ENCODE measurements at places on chromosomes 4 and X. TPM values are rescaled to one million over a fixed set of nuclear protein-coding genes. Genes with fewer than 3 reads are reported as not detected.

DNA sequence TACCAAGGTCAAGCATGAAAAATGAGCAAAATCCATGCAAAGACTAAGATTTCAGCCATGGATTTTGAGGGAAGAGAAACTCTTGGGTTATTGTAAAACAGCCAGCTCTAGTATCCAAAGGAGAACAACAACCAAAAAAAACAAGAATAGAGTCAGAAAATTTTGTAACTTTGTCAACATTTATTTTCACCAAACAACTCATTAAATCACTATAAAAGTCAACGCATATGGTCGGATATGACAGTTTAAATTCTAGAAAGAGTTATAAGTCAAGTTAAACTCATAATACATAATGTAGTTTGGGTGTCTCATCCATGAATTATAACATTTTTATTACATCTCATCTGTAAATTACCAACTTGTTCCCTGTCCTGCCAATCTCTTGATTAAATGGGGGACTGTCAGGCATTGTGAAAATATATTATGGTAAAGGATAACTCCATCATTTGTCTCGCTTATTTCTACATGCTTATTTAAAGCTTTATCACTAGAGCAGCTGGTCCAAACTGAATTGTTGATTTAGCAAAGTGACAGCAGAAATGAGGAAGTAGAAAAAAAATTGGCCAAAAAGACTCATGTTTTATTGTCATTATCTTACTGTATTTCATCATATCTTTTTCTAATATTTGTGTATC is 224.8 kb upstream of the NOCT start:
- no peak for DNase-seq

GRCh38 chr4:679104-679481 is 4.8 kb downstream of the MYL5 start:
- DNase-seq: no peak

The DCAF12L1 gene
- polyA plus RNA-seq: 5.0 TPM

The GPC3 gene
- polyA plus RNA-seq: 1,396 TPM

The TEX11 gene
- 0.15 TPM for polyA plus RNA-seq

GRCh38 chr4:189940178-189941004 is at the start of gene FRG1:
TSS of gene FRG1 (plus strand) at chr4:189940872. CDS start at chr4:189941010, 138 bp downstream.
- DNase-seq: peak; percentile 90

The DGKK gene
- polyA plus RNA-seq: 10.9 TPM

- DNase-seq: no peak
Observed at GRCh38 chr4:159980826-159981468, 878.1 kb downstream of the RAPGEF2 start.

The ANXA3 gene
- 44.5 TPM for polyA plus RNA-seq

- DNase-seq: no peak
Observed at GRCh38 chrX:50475208-50475607, 4.6 kb upstream of the DGKK start.

GRCh38 chr4:8594097-8595038 is 1.8 kb downstream of the CPZ start:
- DNase-seq: no peak

The ITM2A gene
- 73.6 TPM for polyA plus RNA-seq

The MGAT4D gene
- polyA plus RNA-seq: not detected

GRCh38 chr4:33536898-33537297 is 2707.4 kb downstream of the ARAP2 start:
- DNase-seq: no peak

GRCh38 chr4:173835903-173836302 is 305.9 kb upstream of the HAND2 start:
- DNase-seq: no peak

DNA sequence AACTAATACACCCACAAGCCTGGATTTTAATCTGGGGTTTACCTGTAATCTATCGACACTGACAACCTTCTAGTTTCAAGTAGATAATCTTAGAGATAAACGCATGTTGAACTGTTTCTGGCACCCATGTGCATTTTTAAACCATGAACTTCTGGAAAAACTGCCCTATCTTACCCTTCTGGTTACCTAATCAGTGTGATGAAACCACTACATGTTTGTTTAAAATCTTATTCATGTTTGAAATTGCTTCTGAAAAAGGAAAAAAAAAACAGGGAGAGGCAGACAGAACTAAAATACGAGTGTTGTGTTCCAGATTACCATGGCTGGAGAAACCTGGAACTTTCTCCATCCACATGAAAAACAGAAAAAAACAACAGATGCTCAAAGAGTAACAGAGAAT is 139.3 kb downstream of the MID1IP1 start:
- no peak for DNase-seq

GRCh38 chr4:168758351-168758876 is 251.6 kb downstream of the CBR4 start:
- DNase-seq: peak; percentile 22

- no peak for DNase-seq
Observed at GRCh38 chrX:50648156-50648555, 165.8 kb downstream of the SHROOM4 start.

The SPANXC gene
- polyA plus RNA-seq: not detected

The CENPVL2 gene
- polyA plus RNA-seq: 0.22 TPM

- no peak for DNase-seq
Observed at GRCh38 chr4:73836373-73837279, at the start of gene CXCL6. TSS of gene CXCL6 (plus strand) at chr4:73836678. CDS start at chr4:73836751, 73 bp downstream.

GRCh38 chr4:165879641-165880040 is 6.6 kb downstream of the TLL1 start:
- no peak for DNase-seq

The CT45A5 gene
- polyA plus RNA-seq: not detected

DNA sequence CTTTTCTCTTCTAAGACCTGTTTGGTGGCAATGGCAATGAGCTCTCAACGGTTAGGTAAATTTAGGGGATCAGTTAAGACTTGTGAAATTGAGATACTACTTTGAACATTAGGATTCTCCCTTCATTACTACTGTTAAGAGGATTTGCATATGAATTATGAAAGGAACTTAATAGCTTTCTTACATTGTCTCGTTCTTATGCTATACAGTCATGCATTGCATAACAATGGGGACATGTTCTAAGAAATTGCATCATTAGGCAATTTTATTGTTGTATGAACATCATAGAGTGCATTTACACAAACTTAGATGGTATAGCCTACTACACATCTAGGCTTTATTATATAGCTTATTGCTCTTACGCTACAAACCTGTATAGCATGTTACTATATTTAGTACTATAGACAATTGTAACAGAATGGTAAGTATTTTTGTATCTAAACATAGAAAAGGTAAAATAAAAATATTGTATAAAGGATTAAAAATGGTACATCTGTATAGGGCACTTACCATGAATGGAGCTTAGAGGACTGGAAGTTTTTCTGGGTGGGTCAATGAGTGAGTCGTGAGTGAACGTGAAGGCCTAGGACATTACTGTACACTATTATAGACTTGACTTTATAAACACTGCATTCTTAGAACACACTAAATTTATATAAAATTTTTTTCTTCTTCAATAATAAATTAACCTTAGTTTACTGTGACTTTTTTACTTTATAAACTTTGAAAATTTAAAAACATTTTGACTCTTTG is 62.5 kb downstream of the PAQR3 start:
- DNase-seq: no peak

- DNase-seq: no peak
Observed at GRCh38 chrX:107712231-107713202, 63.1 kb downstream of the TSC22D3 start.

GRCh38 chrX:16825264-16826035 is 39.2 kb downstream of the TXLNG start:
- DNase-seq: no peak

The RTL3 gene
- not detected for polyA plus RNA-seq

GRCh38 chr4:14863418-14864364 is 138.6 kb upstream of the CPEB2 start:
- DNase-seq: no peak

The TKTL2 gene
- not detected for polyA plus RNA-seq

The F11 gene
- 1.9 TPM for polyA plus RNA-seq

The CXCL5 gene
- polyA plus RNA-seq: 0.17 TPM

The AADAT gene
- 25.0 TPM for polyA plus RNA-seq

DNA sequence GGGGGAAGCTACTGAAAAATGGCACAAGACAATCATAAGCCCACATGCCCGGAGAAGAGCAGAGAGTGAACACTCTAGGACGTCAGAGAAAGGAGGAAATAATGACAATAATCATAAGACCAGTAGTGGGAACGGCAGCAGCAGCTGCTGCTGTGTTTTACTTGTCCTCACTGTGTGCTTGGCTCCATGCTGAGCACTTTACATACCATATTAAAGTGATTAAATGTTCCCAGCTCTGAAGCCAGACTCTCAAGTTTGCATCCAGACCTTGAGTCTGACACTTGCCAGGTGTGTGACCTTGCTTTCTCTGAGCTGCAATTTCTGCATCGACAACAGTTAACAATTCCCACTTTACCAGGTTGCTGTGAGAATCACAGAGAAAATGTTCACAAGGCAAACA is 255.4 kb downstream of the SPANXN1 start:
- no peak for DNase-seq

DNA sequence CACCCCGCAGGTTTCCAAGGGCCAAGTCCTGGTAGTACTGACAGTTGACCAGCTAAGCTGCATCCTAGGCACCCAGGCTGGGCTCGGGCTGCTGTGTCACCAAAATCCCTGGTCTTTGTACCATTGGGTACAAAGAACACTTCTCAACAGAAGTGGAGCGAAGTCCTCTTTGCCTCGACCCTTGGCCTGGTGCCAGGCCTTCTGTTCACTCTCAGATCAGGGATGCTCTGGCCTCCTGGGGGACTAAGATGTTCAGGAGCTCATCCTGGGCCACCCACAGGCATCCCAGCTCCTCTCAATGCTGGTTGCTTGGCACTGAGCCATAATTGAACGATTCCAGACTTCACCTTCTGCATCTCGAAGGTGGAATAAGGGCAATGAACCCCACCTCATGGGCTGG is 13.8 kb upstream of the SLC2A9 start:
- no peak for DNase-seq

Measured in renal cortex interstitium (tissue), 15 donors.